ENCODE measurements at places on chromosomes 5 and 9. TPM values are rescaled to one million over a fixed set of nuclear protein-coding genes. Genes with fewer than 3 reads are reported as not detected.

The CDH18 gene
- total RNA-seq = not detected

DNA sequence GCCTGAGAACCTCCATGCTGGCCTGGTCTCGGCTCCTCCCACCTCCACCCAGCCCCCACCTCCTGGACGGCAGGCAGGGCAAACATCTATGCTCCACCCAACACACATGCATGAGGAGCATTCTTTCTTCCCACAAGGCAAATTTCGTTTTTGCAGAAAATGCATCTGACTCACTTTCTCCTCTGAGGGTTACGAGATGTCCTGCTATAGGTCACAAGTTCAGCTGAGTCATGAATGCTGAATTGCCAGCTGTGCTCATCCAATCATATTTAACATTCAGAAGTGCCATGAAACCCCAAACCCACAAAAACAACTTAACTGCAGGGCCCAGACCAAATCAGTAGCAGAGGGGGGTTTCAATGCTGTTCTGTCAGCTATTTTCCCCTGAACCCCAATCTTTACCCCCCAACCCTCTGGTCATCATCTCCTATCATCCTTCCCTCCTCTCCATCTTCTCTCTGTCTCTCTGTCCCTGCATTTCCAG is 39.0 kb upstream of the OSMR start:
- DNase-seq = peak; percentile 97

DNA sequence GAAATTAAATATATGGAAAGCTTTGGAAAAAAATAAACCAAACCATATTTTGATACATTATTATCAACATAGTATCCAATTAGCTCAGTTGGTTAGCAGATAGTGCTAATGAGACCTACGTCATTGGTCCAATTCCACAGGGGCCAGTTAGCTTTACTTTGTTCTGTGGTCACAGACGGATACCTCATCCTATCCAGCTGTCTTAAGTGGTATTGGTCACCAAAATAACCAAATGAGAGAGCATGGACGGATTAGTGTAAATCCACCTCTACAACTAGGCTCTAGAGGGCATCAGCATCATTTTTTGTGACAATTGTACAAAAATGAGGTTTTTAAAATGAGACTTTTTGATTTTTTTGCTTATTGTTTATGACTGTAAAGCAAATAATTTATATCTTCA is 364.2 kb downstream of the KIAA0825 start:
- no peak for DNase-seq

GRCh38 chr9:125486152-125486508 is 220.9 kb downstream of the MAPKAP1 start:
- no peak for DNase-seq

- no peak for DNase-seq
These were observed 23.7 kb upstream of the STARD4 start for GRCh38 chr5:111535879-111536549.
